Globus pallidus (tissue), 1 donor: ENCODE measurements at places on chromosomes 7 and 10.

DNA sequence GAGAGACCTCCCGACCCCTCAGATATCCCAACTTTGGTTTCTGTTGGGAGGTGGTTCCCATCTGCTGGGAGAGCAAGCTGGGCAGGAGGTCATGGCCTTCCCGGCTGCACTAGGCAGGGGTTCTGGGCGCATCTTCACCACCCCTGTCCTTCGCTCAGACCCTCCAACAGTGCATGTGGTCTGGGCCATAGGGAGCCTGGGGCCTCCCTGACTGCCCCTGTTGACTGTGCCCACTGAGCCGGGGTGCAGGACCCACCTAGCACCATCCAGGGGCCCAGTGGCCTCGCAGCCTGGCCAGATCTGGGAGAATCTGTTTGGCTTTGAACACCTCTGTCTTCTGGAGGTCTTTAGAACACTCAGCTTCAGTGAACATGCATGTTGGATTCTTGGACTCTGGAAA, 18.7 kb upstream of the INMT start:
- DNase-seq: no peak

DNA sequence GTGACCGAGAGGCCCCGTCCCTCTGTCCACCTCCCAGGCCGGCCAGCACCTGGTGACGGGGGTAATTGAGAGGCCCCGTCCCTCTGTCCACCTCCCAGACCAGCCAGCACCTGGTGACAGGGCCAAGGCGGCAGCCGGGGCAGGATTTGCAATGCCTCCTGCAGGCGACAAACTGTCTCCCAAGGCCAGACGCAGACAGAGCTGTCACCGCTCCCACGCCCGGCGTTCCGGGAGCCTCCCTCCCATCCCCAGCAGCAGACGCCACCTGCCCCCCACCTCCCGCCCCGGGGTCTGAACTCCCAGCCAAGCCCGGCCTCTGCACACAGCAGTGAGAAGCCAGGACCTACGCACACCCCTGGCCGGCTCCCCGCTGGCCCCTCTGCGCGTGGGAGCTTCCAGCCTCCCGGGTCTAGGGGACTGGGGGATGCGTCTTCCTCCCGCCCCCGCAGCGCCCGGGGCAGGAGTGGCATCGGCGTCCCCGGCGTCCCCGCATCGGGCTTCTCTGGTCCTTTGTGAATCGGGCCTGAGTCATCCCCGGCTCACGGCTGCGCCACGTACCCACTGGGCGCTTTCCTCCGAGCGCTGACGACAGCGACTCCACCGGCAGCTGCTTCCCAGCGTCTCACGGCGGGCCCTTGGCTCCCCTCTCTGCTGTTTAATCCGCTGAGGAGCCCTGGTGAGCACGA, 95.1 kb upstream of the DIP2C start:
- DNase-seq: peak; percentile 31

GRCh38 chr7:43884209-43884608, 14.9 kb upstream of the MRPS24 start:
- no peak for DNase-seq

GRCh38 chr7:38232502-38233366, 40.7 kb downstream of the TARP start:
- DNase-seq: no peak

GRCh38 chr10:114655671-114656070, 2.4 kb downstream of the ABLIM1 start:
- no peak for DNase-seq

DNA sequence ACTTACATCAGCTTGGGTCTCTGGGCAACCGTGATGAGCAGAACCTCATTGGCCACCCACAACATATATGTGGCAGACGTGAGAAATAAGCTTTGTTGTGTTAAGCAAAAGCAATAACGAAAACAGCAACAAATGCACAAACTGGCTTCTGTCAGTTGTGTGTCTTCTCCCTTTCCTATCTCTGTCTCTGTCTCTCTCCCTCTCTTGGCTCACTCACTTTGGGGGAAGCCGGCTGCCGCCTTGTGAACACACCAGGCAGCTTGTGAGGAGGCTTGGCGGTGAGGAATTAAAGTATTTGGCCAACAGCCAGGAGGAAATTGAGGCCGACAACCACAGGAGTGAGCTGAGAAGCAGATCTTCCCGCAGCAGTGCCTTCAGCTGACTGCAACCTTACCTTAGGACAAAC, 21.9 kb upstream of the CDCA7L start:
- no peak for DNase-seq

DNA sequence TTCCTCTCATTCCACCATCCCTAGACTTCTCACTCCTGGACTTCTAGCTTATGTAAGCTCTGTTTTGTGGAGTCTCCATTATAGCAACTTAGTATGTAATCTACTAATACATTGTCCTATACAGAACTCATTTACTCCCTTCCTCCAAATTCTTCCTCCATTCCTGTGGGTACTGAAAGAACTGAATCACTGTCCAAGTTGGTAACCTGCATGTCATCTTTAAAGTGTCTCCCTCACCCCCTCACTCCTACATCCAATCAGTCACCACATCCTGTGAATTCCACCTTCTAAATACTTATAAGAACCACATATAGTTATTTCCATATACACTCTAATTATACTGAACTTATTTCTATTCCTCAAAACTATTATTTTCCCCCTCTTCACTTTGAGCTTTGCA, 20.3 kb downstream of the AASS start:
- no peak for DNase-seq

GRCh38 chr10:129631006-129631405, 164.0 kb downstream of the MGMT start:
- DNase-seq: no peak

DNA sequence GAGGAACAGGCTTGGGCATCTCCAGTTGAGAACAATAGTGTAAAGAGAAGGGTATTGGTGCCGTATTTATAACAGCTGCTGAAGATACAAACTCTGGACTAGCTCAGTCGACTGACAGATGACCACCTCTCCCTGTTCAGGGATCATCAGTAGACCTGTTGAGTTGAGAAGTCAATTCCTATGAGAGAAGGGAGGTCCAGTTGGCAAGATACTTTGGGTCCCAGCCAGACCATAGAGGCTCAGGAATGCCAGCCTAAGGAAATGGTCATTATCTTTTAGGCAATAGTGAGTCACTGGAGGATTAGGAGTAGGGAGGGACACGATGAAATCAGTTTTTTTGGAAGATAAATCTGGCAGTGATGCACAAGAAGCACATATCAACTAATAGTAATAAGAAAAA, 202.9 kb downstream of the TRIL start:
- no peak for DNase-seq

DNA sequence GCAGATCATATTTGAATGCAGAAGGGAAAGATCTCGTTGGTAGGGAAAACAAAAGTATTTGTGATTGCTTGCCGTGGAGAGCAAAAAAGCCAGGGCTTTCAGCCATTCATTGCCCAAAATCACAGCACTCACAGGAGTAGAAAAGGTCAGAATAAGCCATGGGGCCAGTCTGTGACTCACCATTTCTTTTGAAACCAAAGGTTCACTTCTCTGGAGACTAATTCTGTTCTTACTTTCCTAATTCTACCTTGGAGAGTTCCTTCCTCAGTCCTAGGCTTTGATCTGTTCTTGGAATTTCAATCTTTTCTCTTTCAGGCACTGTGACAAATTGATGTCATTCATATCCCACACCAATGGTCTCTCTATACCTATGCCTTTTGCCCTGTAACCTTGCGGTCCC, 54.1 kb upstream of the FAM180A start:
- no peak for DNase-seq

GRCh38 chr10:61837755-61838171, 63.7 kb upstream of the ARID5B start:
- no peak for DNase-seq

GRCh38 chr10:97889461-97890265, 40.0 kb downstream of the GOLGA7B start:
- no peak for DNase-seq

DNA sequence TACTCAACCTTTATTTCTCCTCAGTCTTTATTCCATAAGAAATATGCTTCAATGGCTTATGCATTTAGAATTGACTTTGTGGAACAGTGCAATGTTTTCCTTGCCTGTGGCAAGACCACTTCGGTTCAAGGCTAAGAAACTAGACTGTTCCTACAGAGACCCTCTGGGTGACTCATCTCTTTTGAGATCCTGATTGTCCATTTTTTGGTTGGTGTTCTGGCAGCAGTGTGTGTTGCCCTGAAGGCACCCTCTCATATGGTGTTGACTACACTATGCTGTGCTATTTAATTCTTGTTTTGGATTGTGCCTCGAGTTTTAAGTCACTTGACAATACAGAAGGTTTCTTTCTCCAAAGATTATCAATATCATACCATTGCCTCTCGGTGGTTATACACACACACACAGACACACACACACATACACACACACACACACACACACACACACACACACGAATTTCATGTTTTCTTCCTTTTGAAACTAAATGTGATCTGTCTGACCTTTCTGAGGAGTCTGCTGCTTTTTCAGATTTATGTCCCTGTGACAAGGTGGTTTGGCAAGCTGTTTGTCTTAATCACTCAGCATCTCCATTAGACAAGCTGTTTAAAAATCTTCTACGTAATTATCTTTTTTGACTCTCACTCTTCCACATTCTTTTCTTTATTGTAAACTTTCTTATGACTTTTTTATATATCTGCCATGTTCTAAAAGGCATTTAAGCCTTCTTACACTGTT, 187.2 kb downstream of the VTI1A start:
- no peak for DNase-seq

DNA sequence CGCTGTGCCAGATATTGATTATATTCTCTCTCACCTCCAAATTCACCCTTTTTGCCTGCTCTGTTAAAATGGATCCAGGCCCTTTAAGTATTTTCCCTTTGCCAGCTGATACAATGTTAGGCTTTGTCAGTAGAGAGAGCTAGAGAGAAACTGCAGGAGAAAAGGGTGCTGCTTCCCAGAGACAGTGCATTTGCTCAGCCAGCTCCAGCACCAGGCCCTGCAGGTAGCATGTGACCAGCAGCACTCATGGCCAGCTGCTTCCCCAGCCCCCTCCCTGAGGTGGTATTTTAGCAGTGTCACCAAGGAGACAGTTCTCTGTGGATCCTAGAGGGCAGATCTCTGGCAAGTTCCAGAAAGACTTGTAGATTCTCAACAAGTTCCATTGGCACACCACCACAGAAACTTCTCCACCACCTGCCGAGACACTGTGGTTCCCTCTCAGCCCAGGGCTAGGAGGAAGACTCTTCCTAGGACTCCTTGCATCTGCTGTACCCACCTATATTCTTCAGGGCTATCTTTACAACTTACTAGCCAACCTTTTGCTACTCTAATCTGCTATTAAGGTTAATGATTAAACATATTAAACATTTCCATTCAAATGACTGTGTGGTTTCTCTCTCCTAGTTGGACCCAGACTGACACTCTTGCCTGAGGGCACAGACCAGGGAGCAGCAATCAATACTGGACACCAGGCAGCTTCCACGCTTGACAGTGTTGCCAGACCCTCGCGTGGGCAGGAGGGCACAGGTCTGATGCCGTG, 35.6 kb upstream of the ADAM12 start:
- no peak for DNase-seq

GRCh38 chr10:104350127-104350635, 3.5 kb upstream of the CFAP58 start:
- DNase-seq: peak; percentile 71

DNA sequence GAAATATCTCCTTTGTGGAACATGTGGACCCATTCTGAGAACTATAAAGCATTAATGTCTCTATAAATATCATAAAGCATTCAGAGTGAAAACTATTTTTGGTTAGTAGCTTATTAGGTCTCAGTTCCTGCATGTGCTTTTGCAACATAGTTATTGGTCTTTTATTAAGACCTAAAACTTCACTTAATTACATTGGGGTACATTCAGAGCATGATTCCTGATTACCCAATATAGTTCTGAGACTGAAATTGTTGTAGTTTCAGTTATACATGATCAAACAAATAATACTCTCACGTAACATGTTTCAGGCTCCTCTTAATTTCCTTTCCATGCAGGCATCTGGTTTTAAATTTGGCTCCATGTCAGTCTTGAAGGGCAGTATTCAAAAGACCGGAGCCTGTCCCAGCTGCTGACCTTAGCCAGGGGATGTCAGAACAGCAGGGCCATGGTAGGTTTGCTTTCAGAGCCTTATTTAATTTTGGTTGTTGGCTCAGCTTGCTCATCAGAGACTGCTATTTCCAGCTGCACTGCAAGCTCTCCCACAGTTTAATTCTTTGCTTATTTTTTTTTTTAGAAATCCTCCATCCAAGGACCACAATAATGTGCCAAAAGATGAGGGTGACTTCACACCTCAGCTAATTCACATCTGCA, 447.8 kb upstream of the FZD8 start:
- peak; percentile 3 for DNase-seq

DNA sequence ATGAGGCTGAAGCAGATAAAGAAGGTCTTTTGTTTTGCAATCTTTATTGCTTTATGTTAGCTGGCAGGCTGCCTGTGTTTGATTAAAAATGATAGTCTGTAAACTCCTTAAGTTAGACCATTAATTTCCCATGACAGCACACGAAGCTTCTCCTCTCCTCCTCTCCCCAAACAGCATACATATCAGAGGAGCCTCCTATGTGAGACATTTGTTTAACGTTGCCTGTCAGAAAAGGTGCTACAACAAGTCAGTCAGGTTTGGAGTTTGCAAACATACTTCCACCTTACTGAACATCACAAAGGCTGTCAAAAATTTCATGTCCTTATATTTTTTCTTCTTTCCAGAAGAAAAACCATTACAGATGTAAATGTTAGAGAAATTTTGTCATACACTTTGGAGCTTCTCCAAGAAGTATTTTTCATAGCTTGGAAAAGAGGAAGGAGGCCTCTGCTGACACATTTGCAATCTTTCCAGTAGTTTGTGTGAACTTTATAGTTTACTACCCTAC, 393.1 kb downstream of the EXOC4 start:
- no peak for DNase-seq

DNA sequence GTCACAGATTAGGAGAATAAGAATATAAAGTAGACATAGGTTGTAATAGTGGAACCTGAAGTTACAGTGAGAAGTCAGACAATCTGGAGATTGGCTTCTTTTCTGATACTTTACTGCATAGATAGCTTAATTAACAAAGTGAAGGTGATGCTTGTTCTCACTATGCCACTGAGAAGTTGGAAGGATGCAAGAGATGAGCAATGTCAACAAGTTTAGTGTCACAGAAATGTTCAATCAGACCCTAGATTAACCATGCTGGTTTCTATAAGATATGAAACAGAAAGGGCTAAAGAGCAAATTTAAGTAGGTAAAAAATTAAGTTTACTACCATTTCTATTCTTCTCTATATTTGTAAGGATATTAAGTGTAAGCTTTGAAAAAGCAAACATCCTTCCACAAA, 838.6 kb upstream of the SORCS1 start:
- no peak for DNase-seq

- DNase-seq: no peak
These were observed 165.4 kb upstream of the MTPN start for GRCh38 chr7:136142583-136142982.

- no peak for DNase-seq
These were observed 77.7 kb downstream of the DNAJC1 start for GRCh38 chr10:21925851-21926250.

- no peak for DNase-seq
These were observed 141.1 kb downstream of the SPAG6 start for GRCh38 chr10:22486431-22486830.

DNA sequence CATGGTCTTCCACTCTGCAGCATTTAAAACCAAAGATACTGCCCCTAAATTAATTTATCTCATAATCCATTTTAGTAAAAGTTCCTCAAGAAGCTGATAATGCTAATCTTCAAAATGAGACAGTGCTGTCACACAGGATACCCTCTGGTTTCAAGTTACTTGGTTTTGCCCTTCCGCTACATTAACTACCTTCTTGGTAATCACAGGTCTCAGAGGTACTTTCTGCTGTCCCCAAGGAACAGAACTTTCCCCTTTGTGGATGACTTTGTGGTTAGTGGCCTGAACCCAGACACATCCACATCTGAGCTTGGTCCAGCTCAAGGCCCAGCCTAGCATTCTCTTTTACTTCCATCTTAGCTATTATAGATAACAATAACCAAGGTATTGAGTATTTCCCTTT, 88.8 kb upstream of the TMEM26 start:
- no peak for DNase-seq
